NCI-H1694 (cell line): ENCODE measurements at places on chromosomes 2 and 18.

DNA sequence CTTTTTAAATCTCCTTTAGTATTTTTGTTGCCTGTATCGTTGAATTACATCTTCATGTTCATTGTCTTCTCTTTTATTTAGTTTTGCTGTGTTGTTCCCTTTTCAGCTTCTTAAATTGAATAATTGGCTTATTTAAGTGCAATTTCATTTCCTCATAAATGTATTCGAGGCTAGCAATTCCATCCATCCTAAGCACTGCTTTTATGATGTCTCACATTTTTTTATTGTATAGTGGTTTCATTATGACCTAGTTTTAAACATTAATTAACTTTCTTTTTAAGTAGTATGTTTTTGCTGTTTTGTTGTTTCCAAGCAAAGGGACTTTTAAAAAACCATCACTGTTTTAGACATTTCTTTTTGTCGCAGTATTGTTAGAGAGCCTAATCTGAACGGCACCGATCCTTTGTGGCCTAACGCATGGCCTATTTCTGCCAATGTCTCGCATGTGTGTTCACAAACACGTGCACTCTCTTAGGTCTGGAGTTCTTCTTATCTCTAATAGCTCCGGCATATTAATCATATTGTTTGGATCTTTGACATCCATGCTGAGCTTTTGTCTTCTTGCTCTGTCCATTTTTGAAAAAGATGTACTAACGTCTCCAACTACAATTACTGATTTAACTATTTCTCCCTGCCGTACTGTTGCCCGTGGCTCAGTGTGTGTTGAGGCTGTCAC lies 59.6 kb upstream of the ZNF516 start:
- DNase-seq = no peak

DNA sequence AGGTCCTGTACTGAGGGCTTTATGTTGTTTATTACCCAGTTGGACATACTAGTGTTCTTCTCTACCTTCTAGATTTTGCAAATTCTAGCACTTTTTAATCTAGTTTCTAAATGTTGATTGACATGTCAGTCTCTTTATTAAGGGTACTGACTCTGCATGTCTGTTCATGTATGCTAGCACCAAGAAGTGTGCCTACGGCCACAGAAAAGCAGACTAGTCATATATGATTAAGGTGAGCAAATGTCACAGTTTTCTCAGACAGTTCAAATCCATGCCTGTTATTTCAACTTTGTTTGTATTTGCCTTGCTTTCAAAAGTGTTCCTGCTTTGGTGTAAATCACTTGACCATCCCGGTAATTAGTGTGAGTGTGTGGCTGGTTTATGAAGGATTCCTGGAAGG lies 145.0 kb upstream of the DSEL start:
- no peak for DNase-seq

GRCh38 chr2:212949786-212950185 lies 201.6 kb downstream of the IKZF2 start:
- no peak for DNase-seq

- no peak for DNase-seq
Measured at GRCh38 chr2:132270255-132270654, 108.5 kb upstream of the ANKRD30BL start.

GRCh38 chr18:12282442-12283039 lies 25.5 kb upstream of the TUBB6 start:
- DNase-seq = no peak
